ENCODE measurements at places on chromosomes 11 and 22. TPM values are rescaled to one million over a fixed set of nuclear protein-coding genes. Genes with fewer than 3 reads are reported as not detected.

The INSC gene
- not detected for total RNA-seq

GRCh38 chr22:39622881-39623367 is 52.4 kb downstream of the CACNA1I start:
- peak; percentile 53 for DNase-seq
- H3K36me3 ChIP-seq = peaks cover 4% of the 10 kb centered on the region
- H3K4me3 ChIP-seq = no peak overlapping the region
- peaks cover 5% of the 10 kb centered on the region for H3K27me3 ChIP-seq

The APOL6 gene
- total RNA-seq = 42.7 TPM

- peaks cover 15% of the 10 kb centered on the region for H3K4me1 ChIP-seq
- H3K4me3 ChIP-seq = no peak overlapping the region
- H3K27ac ChIP-seq = peak overlapping the region; percentile 19
- H3K36me3 ChIP-seq = peaks cover 13% of the 10 kb centered on the region
Measured at GRCh38 chr11:130881475-130882137, 34.7 kb downstream of the SNX19 start.

- H3K4me3 ChIP-seq = no peak overlapping the region
- H3K4me1 ChIP-seq = peaks cover 3% of the 10 kb centered on the region
- peaks cover 8% of the 10 kb centered on the region for H3K36me3 ChIP-seq
- no peak overlapping the region for H3K27ac ChIP-seq
- DNase-seq = no peak
Measured at GRCh38 chr11:20407344-20407743, 19.8 kb downstream of the PRMT3 start.
